DMS79 treated with DMSO at 0.1 percent for 48 hours (cell line): ENCODE measurements at places on chromosomes 16 and 17.

- no peak for DNase-seq
These were observed 30.5 kb downstream of the GSE1 start for GRCh38 chr16:85643631-85644030.

GRCh38 chr17:4968486-4969046, 949 bp upstream of the SPAG7 start:
- peak; percentile 44 for DNase-seq

- DNase-seq, result no peak
These were observed 245.0 kb upstream of the IRX5 start for GRCh38 chr16:54685682-54686081.

GRCh38 chr17:82874011-82874835, 34.4 kb upstream of the ZNF750 start:
- DNase-seq, result no peak

- DNase-seq, result peak; percentile 49
These were observed 67.9 kb downstream of the RAI1 start for GRCh38 chr17:17749025-17749772.

DNA sequence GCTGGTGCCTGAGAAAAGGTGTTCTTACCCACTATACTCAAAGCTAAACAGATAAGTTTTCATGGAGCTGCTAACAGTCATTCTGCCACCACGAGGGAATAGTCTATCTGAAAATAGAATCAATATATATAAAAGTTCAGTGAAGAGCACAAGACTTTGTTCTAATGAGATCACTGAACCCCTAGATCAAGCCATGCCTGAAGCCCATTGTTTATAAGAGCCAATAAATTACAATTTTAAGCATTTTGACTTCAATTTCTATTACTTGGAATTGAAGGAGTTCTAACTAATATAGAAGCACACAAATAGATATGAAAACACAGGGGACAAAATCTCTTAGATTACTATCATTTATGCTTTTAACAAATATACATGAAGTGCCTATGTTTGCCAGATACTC, 24.4 kb upstream of the ERCC4 start:
- DNase-seq, result no peak
